ENCODE measurements at places on chromosomes 5 and 9. TPM values are rescaled to one million over a fixed set of nuclear protein-coding genes. Genes with fewer than 3 reads are reported as not detected.

GRCh38 chr5:128669803-128670202 is 131.8 kb upstream of the FBN2 start:
- H3K4me3 ChIP-seq = no peak overlapping the region
- H3K36me3 ChIP-seq = peaks cover under 1% of the 10 kb centered on the region
- H3K27me3 ChIP-seq = no peaks in the 10 kb centered on the region
- H3K27ac ChIP-seq = no peak overlapping the region
- no peak for DNase-seq
- H3K4me1 ChIP-seq = peaks cover 5% of the 10 kb centered on the region

- H3K4me1 ChIP-seq = no peaks in the 10 kb centered on the region
- H3K36me3 ChIP-seq = no peaks in the 10 kb centered on the region
- no peak overlapping the region for H3K27ac ChIP-seq
- H3K27me3 ChIP-seq = no peaks in the 10 kb centered on the region
- no peak for DNase-seq
- H3K4me3 ChIP-seq = no peak overlapping the region
Observed at GRCh38 chr9:22240619-22241018, 206.0 kb upstream of the DMRTA1 start.

DNA sequence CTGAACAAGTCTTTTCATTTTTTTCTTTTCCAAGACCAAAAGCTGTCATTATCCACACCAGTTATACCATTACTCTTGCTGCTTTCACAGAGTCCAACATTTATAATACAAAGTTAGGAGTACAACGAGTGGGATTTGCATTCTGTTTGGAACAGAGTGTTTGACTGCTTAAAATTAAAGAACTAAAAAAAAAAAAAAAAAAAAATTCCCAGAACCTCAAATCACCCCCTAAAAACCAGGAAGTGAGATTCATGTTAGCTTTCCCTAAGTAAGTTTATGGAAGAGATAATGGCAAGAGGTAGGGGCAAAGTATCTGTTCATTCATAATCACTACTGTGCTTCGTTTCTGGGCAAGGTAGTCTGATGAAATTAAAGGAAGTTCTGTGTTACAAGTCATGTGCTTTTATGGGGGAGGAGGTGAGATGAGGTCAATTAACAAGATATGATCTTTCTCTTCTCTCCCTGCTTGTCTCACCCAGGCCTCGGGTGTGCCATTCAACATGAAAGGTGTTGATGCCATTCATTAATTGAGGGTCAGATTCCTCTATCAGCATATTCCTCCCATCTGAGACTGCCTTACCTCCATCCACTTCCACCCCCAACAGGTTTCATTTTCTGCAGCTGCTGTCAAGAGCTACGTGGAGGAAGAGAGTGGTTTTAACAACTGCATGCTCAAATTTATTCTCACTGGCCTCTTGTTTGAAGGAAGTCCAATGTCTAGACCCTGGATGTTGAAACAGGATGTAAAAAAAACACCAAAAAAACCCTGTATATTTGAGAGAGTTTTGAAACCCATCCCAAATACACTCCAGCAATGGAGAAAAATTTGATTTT is 58.1 kb downstream of the MARCHF3 start:
- H3K27ac ChIP-seq = no peak overlapping the region
- no peaks in the 10 kb centered on the region for H3K36me3 ChIP-seq
- H3K4me3 ChIP-seq = peak overlapping the region; percentile 22
- DNase-seq = no peak

Gene MAP3K1
- total RNA-seq = 11.1 TPM

- H3K4me1 ChIP-seq = no peaks in the 10 kb centered on the region
- no peaks in the 10 kb centered on the region for H3K36me3 ChIP-seq
- no peak overlapping the region for H3K4me3 ChIP-seq
- H3K27me3 ChIP-seq = no peaks in the 10 kb centered on the region
- no peak overlapping the region for H3K27ac ChIP-seq
Observed at GRCh38 chr9:70015099-70015498, 28.5 kb upstream of the MAMDC2 start.

GRCh38 chr9:137320555-137321384 is 18.7 kb upstream of the NRARP start:
- no peaks in the 10 kb centered on the region for H3K27me3 ChIP-seq
- peak; percentile 58 for DNase-seq
- peaks cover 1% of the 10 kb centered on the region for H3K4me1 ChIP-seq

Gene SH2D3C
- total RNA-seq = 1.3 TPM

DNA sequence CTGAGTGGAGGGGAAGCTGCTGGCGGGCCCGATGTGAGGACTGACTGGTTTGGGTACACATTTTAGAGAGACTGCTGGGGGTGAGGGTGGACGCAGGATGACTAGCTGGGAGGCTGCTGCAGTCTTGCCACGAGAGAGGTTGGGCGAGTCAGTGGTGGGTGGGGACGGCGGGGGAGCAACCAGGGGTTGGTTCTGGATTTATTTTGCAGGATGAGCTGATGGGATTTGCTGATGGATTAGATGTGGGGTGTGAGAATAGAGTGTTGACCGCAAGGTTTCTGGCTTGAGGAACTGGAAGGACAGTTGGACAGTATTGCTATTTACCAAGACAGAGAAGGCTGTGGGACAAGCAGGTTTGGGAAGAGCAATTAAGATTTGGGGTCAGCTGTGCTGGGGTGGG is 5.8 kb upstream of the NDST1 start:
- no peaks in the 10 kb centered on the region for H3K27me3 ChIP-seq
- no peak overlapping the region for H3K4me3 ChIP-seq
- DNase-seq = no peak
- H3K36me3 ChIP-seq = no peaks in the 10 kb centered on the region

GRCh38 chr9:131300444-131300843 is 10.9 kb downstream of the PLPP7 start:
- no peaks in the 10 kb centered on the region for H3K4me1 ChIP-seq
- H3K4me3 ChIP-seq = no peak overlapping the region
- H3K27me3 ChIP-seq = no peaks in the 10 kb centered on the region
- DNase-seq = no peak
- H3K27ac ChIP-seq = no peak overlapping the region

DNA sequence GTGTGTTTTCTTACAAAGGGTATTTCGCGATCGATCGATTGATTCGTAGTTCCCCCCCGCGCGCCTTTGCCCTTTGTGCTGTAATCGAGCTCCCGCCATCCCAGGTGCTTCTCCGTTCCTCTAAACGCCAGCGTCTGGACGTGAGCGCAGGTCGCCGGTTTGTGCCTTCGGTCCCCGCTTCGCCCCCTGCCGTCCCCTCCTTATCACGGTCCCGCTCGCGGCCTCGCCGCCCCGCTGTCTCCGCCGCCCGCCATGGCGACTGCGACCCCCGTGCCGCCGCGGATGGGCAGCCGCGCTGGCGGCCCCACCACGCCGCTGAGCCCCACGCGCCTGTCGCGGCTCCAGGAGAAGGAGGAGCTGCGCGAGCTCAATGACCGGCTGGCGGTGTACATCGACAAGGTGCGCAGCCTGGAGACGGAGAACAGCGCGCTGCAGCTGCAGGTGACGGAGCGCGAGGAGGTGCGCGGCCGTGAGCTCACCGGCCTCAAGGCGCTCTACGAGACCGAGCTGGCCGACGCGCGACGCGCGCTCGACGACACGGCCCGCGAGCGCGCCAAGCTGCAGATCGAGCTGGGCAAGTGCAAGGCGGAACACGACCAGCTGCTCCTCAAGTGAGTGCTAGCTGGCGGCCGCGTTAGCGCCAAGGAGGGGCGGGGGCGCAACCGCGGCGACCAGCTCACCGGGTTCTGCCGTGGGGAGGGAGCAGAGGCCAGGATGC is 480 bp downstream of the LMNB1 start:
- peak overlapping the region; percentile 91 for H3K4me3 ChIP-seq
- no peaks in the 10 kb centered on the region for H3K27me3 ChIP-seq
- peak; percentile 41 for DNase-seq
- H3K36me3 ChIP-seq = peaks cover 3% of the 10 kb centered on the region
- H3K27ac ChIP-seq = peak overlapping the region; percentile 15

Gene GABRB2
- total RNA-seq = 0.20 TPM

Gene HOMER1
- 36.0 TPM for total RNA-seq

Gene SCGB3A2
- total RNA-seq = 62.5 TPM

Gene FBP1
- 1.9 TPM for total RNA-seq

DNA sequence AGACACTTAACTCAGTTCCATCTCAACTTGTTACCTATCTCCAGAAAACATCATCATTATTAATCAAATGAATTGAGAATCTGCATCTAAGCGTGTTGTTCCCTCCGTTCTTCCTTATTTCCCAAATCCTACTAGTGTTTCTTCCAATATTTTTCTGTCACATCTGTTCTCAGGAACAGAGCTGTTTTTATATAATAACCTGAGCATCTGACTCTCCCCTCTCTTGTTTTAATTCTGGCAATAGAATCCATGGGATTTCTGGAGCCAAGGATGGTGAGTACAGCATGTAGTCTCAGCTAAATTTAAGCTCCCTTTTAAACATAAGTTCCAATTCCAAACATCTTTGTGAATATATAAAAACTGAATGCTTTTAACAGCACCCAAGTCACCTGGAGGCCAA is 558.3 kb downstream of the DTWD2 start:
- H3K27ac ChIP-seq = no peak overlapping the region
- H3K4me1 ChIP-seq = no peaks in the 10 kb centered on the region
- H3K27me3 ChIP-seq = no peaks in the 10 kb centered on the region
- DNase-seq = no peak

DNA sequence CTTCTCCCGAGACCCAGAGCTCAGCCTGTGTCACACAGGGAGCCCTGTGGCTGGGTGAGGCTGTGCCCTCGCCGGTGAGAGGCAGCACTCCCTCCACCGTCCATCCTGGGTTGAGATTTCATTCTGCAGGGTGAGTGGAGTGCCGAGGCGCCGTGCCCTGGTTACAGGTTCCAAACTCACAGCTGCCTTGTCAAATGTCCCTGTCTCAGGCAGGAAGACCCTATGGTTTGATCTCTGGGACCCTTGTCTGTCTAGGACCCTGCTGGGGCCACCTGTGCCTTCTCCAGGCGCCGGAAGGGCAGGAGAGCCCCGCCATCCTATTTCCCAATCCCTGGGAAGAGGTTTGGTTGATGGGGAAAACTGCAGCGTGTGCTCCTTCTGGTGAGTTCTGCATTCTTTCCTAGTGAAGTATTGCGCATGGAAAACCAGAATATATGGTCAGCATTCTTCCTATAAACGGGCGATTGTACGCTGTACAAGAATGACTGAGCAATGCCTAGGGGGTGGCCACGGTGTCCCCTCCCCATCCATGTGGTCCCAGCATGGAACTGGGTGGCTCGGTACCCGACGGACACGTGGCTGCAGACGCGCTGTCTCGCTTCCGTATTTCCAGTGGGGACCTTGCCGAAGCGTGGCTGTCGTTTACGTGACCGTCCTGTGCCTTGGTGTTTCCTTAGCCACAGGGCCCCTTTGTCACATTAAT is 95.9 kb upstream of the COL5A1 start:
- no peak overlapping the region for H3K27ac ChIP-seq
- no peak overlapping the region for H3K4me3 ChIP-seq
- H3K4me1 ChIP-seq = no peaks in the 10 kb centered on the region
- no peaks in the 10 kb centered on the region for H3K36me3 ChIP-seq
- no peaks in the 10 kb centered on the region for H3K27me3 ChIP-seq
- no peak for DNase-seq

Gene SLC6A7
- total RNA-seq = not detected

Gene NKD2
- total RNA-seq = 7.7 TPM

DNA sequence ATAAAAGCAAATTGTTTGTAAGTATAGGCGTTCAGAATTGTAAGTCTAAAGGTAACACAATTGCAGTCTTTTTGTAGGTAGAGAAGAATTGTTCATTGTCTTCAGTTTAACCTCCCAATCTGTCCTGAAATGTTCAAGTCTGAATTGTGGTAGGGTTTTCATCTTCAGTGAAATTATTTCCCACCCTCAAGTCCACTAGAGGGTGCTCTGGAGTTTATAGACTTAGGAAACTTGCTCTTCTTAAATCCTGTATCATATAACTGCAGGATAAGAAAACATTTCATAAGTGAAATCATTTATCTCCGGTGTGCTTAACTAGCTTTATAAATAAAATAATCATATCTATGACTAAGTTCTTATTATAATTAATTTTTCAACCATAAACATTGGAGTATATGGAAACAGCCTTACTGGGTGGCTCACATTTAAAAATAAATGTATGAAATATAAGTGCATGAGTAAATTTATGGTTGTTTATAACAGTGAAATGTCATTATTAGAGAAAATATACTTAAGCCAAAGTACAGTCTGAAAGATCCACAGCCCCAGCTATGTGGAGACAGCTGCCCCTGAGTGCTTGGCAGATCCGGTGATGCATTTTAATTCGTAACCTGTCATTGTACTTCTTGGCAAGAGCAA is 182.4 kb upstream of the OTULINL start:
- no peak for DNase-seq
- 0 out of 2 replicates have a peak, but pooled peaks cover 3% of the 10 kb centered on the region for H3K4me1 ChIP-seq
- no peaks in the 10 kb centered on the region for H3K27me3 ChIP-seq
- H3K27ac ChIP-seq = no peak overlapping the region
- no peak overlapping the region for H3K4me3 ChIP-seq

Gene SPINK6
- total RNA-seq = not detected

- no peak for DNase-seq
- H3K27ac ChIP-seq = peak overlapping the region; percentile 57
- no peak overlapping the region for H3K4me3 ChIP-seq
- H3K27me3 ChIP-seq = no peaks in the 10 kb centered on the region
- H3K36me3 ChIP-seq = peaks cover 27% of the 10 kb centered on the region
- H3K4me1 ChIP-seq = no peaks in the 10 kb centered on the region
Observed at GRCh38 chr5:27290172-27290571, 251.8 kb upstream of the CDH9 start.

- peaks cover 98% of the 10 kb centered on the region for H3K36me3 ChIP-seq
- H3K4me1 ChIP-seq = no peaks in the 10 kb centered on the region
- no peak for DNase-seq
- H3K27me3 ChIP-seq = no peaks in the 10 kb centered on the region
- no peak overlapping the region for H3K27ac ChIP-seq
Observed at GRCh38 chr9:131481441-131482342, 21.0 kb upstream of the POMT1 start.

Gene HAVCR2
- total RNA-seq = not detected

GRCh38 chr5:128155776-128156175 is 72.2 kb downstream of the SLC12A2 start:
- H3K27ac ChIP-seq = no peak overlapping the region
- no peak for DNase-seq
- no peak overlapping the region for H3K4me3 ChIP-seq
- H3K27me3 ChIP-seq = no peaks in the 10 kb centered on the region

Gene SLC35A4
- 92.0 TPM for total RNA-seq

GRCh38 chr9:95981761-95982390 is 106.4 kb downstream of the ERCC6L2 start:
- no peak overlapping the region for H3K27ac ChIP-seq
- DNase-seq = no peak
- H3K27me3 ChIP-seq = no peaks in the 10 kb centered on the region
- H3K4me1 ChIP-seq = 0 out of 2 replicates have a peak, but pooled peaks cover 2% of the 10 kb centered on the region

GRCh38 chr9:16884952-16885513 is 14.6 kb upstream of the BNC2 start:
- no peak overlapping the region for H3K4me3 ChIP-seq
- H3K36me3 ChIP-seq = peaks cover 7% of the 10 kb centered on the region
- no peaks in the 10 kb centered on the region for H3K27me3 ChIP-seq
- no peak for DNase-seq
